Right lung (tissue), 10 donors: ENCODE measurements at places on chromosomes 16 and 17.

- DNase-seq: no peak
Measured at GRCh38 chr16:4280625-4281024, 7.8 kb upstream of the TFAP4 start.

- no peak for DNase-seq
Measured at GRCh38 chr16:50974438-50975036, 176.5 kb downstream of the SALL1 start.

- DNase-seq: no peak
Measured at GRCh38 chr16:9169094-9169493, 77.7 kb downstream of the HAPSTR1 start.

GRCh38 chr16:87238361-87238715 lies 78.9 kb downstream of the C16orf95 start:
- no peak for DNase-seq

DNA sequence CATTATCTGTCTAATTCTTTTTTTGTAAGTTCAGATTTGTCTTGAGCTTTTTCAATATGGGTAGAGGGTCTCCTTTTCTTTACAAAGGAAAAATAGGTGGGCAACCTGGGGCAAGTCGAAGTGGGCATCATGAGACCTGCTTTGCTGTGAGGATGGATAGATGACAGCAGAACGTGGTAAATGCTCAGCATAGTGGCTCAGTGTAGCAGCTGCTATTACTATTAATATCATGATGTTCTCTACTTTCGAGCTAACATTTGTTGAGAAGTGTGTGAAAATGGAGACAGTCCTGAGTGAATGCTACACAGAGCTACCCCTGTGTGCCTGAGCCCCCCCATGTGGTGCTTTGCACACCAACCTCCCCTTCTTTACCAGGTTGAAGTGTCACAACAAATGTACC lies 39.0 kb upstream of the LGALS9 start:
- DNase-seq: no peak

- DNase-seq: no peak
Measured at GRCh38 chr17:75893305-75894048, 3.3 kb downstream of the TRIM65 start.

DNA sequence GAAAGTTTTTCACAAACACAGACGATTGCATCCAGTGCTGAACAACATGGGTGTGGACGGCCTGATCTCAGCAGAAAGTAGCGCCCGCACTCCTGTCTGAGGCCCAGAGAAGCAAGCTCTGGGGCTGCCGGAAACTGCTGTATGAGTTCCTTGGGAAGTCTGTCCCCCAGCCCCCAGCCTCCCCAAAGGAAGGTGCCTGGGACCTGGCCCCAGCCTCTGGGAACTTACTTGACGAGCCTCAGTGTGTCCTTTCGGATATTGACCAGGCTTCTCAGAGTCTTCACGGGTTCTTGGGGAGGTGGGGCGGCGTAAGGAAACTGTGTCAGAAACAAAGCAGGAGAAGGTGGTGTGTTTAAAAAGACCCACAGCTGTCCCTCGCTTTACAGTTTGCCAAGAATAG lies 32.4 kb upstream of the FOXJ1 start:
- no peak for DNase-seq

GRCh38 chr17:34067011-34067410 lies 188.1 kb upstream of the CCL2 start:
- no peak for DNase-seq

DNA sequence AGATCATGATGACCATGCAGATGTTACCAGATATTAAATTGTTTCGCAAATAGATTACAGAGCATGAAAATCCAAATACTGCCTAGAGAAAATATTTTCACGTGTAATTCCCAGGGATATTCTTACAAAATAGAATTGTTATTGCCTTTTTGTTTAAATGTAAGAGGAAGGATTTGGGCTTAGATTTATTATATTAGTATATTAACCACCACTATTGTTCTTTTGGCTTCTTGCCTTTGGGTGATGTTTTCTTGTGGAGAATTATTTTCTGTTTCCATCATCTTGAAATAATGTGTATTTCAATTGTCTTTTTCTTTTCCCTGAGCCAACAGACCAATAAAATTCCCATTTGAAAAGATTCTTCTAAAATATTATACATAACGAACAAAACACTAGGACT lies 109.7 kb upstream of the NUDT7 start:
- DNase-seq: no peak

DNA sequence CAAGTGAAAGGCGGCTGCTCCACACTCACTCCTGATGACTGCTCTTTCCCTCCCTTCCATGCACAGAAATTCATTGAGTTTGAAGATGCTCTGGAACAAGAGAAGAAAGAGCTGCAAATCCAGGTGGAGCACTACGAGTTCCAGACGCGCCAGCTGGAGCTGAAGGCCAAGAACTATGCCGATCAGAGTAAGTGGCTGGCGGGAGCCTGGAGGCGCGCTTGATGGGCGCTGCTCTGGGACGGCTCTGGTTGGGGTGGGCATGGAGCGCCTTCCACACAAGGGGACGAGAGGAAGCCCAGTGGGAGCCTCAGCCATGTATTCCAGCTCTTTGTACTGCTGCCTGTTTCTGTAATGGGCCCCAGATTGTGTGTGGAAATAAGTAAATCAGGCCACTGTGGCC lies 18.5 kb downstream of the MAPK8IP3 start:
- DNase-seq: no peak

DNA sequence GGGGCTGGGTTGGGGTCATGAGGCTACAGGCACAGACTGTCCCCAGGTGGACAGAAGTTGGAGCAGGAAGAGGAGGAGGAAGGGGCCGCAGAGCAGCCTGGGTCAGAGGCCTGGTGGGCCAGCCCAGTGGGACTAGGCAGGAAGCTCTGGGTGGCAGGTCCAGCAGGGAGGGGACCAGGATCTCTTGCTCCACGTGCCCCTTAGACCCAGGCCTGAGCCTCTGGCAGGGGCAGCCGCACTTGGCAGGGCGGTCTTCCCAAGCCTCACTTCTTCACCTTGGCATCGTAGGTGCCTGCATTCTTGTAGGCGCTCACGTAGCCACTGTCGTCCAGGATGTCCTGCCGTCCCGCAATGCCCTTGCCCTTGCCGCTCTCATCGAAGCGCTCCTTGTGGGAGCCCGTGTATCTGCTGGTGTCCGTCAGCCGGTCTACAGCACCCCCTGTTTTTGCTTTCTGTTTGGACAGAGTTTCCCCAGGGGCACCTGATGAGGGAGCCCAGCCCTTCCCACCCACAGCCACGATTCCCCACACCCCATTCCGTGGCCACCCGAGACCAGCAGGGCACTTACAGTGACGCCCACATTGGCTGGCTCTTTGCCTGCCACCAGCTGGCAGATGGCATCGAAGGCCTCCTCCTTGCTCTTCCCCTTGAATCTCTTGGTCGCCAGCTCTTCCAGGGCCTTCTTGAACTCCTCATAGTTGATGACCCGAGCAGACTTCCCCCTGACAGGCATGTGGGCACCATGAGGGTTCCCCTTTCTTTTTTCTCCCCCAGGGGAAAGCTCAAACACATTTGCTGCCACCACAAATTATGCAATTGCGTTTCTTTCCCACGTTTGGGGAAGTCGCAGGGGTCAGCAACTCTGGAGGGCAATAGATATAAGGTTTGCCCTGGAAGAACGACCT lies 3.1 kb downstream of the TPPP3 start:
- no peak for DNase-seq

DNA sequence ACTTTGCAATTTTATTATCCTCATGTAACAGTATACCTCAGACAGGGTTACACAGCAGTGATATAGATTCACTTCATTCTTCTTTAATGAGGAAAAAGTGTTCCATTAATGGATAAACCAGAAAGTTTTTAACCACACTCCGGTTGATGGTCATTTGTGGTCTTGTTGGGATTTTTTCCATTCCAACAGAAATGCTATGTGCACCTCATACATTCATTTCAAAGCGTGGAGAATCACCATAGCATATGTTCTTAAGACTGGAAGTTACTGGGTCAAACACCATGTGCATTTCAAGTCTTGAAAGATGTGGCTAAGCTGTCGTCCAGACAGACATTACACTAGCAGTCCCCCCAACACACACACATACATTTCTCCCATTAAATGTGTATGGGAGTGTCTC lies 245.8 kb upstream of the CDH5 start:
- DNase-seq: no peak

DNA sequence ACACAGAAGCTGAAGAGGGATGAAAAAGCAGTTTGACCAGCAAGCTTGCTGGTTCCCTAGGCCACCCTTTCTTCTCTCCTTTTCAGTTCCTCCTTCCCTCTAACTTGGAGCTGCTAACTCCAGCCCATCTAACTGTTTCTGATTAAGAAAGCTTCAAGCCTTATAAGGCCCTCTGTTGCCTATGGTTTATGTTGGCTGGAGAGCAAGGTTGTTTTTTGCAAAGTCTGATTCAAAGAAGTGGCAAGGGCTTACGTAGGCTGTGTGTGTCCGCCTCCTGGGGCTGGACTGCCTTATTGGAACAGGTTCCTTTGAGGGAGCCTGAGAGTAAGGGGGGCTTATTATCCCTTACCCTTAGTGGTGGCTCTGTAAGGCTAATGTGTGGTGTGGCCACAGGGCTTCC lies 7.1 kb downstream of the AKAP1 start:
- DNase-seq: no peak

DNA sequence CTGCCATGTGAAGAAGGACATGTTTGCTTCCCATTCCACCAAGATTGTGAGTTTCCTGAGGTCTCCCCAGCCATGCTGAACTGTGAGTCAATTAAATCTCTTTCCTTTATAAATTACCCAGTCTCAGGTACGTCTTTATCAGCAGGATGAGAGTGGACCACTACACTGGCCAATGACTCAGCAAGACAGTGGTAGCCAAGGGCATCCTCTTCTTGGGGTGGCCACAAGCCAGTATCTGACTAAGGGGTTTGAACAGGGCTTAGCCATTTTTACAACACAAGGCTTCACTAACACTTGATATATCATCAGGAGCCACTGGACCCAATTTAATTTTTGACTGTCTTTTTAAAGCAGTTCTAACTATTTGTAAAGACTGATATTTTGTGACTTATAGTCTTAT lies 21.1 kb upstream of the KRT24 start:
- no peak for DNase-seq

DNA sequence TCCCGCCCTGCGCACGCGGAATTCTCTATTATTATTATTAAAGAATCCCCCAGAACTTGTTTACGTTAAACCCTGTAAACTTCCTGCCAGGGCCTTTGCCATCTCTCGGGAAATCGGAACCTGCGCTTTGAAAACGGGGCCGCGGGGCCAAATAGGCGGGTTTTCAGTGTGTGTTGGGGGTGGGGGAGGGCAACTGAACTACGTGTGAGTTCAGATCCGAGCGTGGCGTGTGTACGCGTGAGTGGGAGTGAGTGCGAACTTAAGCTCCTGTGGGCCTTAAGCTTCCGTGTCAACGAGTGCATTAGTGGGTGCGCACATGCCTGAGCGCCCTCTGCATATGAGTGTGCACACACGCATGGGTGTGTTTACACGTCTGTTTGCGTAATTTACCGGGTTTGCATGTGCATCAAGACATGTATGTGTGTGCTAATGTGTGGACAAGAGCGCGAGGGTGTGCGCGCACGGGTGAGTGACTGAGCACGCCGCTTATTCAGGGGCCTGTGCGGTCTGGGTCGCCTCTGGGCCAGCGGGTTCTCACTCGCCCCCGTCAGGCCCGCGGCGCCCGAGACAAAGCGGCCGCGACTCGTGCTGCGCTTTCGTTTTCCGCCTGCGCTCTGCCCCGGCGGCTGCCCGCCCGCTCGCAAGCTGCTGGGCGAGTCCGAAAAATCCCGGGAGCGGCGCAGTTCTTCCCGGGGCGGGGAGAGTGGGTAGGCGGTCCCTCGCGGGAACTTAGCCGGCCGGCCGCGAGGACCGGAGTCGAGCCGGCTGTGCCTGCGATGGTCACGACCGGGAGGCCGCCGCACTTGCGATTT lies 1.2 kb upstream of the FOXF1 start:
- DNase-seq: no peak

- no peak for DNase-seq
Measured at GRCh38 chr16:58409316-58409973, 17.2 kb downstream of the GINS3 start.

DNA sequence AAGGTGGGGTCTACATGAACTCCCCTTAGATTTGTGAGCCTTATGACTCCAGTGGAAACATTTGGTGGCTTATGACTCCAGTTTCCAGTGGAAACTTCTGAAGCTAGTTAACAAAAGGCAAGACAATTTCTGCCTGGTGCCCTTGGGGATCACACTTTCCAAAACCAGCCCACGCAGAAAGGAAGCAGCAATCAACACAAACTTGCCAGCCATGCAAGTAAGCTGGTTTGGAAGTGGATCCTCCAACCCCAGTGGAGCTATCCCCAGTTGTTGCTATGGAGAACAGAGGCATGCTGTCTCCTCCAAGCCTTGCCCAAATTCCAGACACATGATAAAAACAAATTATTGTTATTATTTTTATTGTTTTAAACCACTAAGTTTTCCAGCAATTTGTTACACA lies 130.9 kb downstream of the CDH11 start:
- DNase-seq: no peak

- no peak for DNase-seq
Measured at GRCh38 chr16:84526794-84527531, 22.5 kb upstream of the MEAK7 start.

GRCh38 chr17:14340857-14341754 lies 40.2 kb downstream of the HS3ST3B1 start:
- DNase-seq: no peak

GRCh38 chr17:66952681-66953629 lies 11.6 kb upstream of the CACNG4 start:
- DNase-seq: no peak

DNA sequence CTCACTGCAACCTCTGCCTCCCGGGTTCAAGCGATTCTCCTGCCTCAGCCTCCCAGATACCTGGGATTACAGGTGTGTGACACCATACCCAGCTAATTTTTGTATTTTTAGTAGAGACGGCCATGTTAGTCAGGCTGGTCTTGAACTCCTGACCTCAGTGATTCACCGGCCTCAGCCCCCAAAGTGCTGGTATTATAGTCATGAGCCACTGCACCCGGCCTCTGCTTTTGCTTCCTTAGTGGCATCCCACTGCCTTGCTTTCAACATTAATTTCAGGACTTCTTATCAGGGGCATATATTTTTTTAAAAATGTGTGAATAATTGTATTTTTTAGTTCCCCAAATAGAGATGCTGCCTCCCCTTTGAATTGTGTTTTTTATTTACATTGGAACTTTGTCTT lies 98.8 kb downstream of the SYCE1L start:
- DNase-seq: no peak
